ENCODE measurements at places on chromosomes 2 and 18.
A peak's percentile ranks its signal among the peaks of the same experiment; 100 is the strongest.

GRCh38 chr18:57859314-57859713 lies 56.2 kb upstream of the ATP8B1 start:
- DNase-seq = no peak

DNA sequence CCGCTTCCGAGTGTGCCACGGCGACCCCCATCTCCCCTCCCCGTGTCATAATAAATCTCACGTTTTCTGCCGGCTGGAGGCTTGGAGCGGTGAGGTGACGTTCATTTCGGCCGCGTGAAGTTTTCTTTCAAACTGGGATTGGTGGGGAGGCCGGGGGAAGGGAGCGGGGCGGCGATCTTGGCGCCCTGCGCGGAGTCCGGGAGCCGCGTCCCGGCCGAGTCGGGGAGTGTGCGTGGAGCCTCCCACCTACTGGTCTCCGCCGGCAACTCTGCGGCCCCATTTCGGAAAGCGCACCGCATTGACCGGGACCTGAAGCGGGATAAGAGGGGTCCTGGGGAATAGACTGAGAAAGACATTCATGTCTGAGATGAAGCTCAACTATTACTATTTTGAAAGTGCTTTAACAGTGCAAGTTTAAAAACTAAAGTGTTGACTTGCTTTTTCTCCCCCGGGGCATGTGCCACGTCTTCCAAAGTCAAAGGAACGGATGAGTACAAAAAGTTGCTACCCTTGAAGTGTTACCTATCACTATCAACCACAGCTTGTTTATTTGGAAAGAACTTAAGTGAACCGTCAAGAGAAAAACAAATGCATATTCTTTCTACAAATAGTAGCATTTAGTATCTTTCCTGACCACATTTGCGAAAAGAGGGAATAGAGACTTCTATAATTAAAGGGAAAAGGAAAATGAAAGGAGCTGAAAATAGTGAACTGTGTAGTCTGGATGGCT lies 818 bp upstream of the IKZF2 start:
- no peak for DNase-seq

GRCh38 chr18:77187189-77187588 lies 54.6 kb upstream of the MBP start:
- DNase-seq = no peak

DNA sequence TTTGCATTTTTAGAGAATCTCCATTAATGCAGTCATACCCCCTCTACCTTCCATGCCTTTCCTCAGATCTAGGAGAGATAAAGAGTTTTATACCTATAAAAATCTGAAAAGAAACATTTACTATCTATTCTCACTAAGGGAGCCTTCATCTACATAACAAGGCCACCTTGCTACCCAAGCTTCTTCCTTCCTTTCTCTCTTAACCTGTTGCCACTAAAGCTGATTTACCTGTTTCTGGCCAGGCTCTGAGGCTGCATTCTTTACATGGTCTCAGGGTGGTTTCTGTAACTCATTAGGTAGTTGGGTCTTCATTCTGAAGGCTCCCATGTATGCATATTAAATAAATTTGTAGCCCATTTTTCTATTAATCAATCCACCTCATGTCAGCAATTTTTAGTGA lies 391.6 kb downstream of the DLGAP1 start:
- DNase-seq = no peak

- DNase-seq = no peak
Measured at GRCh38 chr2:72263776-72264060, 116.1 kb upstream of the CYP26B1 start.

- no peak for DNase-seq
Measured at GRCh38 chr2:41496908-41497307, 550.9 kb upstream of the PKDCC start.

DNA sequence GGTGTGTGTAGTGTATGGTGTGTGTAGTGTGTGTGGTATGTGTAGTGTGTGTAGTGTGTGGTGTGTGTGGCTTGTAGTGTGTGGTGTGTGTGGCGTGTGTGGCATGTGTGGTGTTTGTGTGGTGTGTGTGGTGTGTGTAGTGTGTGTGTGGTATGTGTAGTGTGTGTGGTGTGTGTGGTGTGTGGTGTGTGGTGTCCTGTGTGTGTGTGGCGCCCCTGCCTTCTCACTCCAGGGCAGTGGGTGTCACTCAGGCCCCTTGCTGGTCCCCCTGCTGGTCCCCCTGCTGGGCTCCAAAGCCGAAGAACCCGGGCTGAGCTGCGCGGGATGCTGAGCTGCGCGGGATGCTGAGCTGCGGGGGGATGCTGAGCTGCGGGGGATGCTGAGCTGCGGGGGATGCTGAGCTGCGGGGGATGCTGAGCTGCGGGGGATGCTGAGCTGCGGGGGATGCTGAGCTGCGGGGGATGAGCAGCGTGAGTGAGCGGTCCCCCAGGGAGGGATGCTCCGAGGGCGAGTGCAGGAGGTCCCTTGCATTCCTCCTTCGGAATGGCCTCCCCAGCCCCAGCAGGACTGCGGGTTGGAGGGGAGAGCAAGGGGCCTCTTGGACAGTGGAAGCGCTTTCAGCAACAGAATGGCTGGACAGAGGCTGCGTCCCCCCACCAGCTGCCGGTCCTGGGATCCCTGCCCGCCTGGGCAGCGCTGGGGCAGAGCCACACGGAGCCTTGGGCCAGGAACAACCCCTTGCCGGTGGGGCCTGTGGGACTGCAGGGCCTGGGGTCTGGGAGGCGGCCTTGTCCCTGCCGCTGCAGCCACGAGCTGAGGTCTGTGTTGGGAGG lies 3.4 kb upstream of the RTP5 start:
- peak; percentile 35 for DNase-seq

Data from CD4-positive, alpha-beta T cell treated with Interleukin-21 for 1 hour (primary cell).